Activated CD8-positive, alpha-beta T cell treated with anti-CD3 and anti-CD28 coated beads for 36 hours (primary cell): ENCODE measurements at places on chromosomes 7 and 10. TPM values are rescaled to one million over a fixed set of nuclear protein-coding genes. Genes with fewer than 3 reads are reported as not detected.
A peak's percentile ranks its signal among the peaks of the same experiment; 100 is the strongest.

GRCh38 chr10:77641788-77642397, 4.3 kb upstream of the KCNMA1 start:
- no peaks in the 10 kb centered on the region for H3K36me3 ChIP-seq
- peaks cover 36% of the 10 kb centered on the region for H3K27me3 ChIP-seq
- peaks cover 4% of the 10 kb centered on the region for H3K4me1 ChIP-seq
- H3K4me3 ChIP-seq: no peak overlapping the region

- no peak overlapping the region for H3K4me3 ChIP-seq
- no peak overlapping the region for H3K27ac ChIP-seq
- no peaks in the 10 kb centered on the region for H3K36me3 ChIP-seq
- no peak for DNase-seq
- peaks cover 6% of the 10 kb centered on the region for H3K4me1 ChIP-seq
Measured at GRCh38 chr7:2459674-2460073, 16.5 kb downstream of the GRIFIN start.

DNA sequence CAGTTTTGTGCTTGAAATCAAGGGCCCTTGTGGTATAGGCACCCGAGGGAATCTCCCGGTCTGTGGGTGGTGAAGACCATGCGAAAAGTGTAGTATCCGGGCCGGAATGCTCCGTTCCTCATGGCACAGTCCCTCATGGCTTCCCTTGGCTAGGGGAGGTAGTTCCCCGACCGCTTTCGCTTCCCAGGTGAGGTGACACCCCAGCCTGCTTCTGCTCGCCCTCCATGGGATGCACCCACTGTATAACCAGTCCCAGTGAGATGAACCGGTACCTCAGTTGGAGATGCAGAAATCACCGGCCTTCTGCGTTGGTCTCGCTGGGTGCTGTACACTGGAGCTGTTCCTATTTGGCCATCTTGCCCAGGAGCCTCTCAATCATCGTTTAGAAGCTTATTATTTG, 195.7 kb upstream of the POT1 start:
- H3K27ac ChIP-seq: no peak overlapping the region
- H3K36me3 ChIP-seq: no peaks in the 10 kb centered on the region
- no peaks in the 10 kb centered on the region for H3K27me3 ChIP-seq
- H3K4me3 ChIP-seq: no peak overlapping the region
- H3K4me1 ChIP-seq: no peaks in the 10 kb centered on the region

DNA sequence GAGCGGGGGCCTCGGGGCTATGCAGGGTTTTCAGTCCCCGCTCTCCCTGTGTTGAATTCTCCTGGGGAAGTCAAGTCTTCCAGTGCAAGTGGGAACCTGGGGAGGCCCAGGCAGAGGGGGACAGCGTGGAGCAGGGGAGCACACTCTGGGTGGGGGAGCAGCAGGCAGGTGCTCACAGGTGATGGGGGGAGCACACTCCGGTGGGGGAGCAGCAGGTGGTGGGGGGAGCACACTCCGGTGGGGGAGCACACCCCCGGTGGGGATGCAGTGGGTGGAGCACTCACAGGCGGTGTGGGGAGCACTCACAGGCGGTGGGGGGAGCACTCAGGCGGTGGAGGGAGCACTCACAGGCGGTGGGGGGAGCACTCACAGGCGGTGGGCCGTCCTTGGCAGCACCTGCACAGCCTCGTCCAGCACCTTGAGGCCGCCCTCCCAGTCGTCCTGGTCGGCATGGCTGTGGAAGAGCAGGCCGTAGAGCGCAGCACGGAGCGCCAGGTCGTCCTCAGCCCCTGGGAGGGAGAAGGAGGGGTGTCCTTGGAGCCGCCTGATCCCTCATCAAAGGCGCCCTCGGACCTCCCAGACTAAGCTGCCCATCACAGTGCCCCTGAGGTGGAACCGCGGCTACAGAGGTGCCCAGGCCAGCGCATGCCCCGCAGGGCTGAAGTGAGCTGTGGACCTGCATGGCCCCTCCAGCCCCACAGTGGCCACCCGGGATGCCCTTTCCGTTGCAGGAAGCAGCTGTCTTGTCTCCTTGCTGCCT, 56.7 kb downstream of the CFAP46 start:
- H3K27me3 ChIP-seq: no peaks in the 10 kb centered on the region
- DNase-seq: no peak
- no peaks in the 10 kb centered on the region for H3K36me3 ChIP-seq
- H3K27ac ChIP-seq: no peak overlapping the region
- no peaks in the 10 kb centered on the region for H3K4me1 ChIP-seq
- H3K4me3 ChIP-seq: no peak overlapping the region

DNA sequence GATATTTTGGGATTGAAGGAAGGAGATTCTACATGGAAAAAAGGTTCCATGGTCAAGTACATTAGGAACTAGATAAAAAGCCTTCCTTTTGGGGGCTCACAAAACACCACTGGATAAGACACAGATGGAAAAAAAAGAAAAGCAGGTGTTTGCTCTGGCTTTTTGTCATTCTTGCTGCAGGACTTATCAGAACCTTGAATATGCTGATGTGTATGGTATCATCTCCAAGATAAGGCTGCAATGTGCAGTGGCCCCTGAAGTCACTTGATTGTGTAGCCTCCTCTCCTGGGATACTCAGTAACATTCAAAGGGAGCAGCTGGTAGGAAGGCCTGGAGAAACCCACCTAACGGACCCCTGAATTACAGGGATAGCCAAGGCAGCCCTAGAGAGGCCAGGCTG, 54.1 kb upstream of the CARD11 start:
- H3K4me1 ChIP-seq: peaks cover 46% of the 10 kb centered on the region
- peaks cover 5% of the 10 kb centered on the region for H3K36me3 ChIP-seq
- DNase-seq: no peak
- H3K27me3 ChIP-seq: no peaks in the 10 kb centered on the region

DNA sequence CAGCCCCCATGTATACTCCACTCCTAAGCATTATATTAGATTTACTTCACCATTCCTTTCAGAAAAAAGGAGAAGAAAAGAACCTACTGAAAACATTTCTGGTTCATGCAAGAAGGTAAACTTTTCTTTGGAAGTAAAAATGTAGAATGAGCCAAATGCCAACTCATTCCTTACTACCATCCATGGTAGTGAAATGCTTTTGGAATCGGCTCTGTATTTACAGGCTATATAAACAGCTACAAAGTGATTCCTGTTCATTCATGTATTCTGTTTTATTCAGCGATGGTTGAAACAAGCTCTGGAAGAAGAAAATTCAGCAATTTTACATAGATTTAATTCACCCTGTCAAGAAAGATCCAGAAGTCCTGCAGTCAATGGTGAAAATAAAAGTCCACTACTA, 91.6 kb downstream of the KMT2E start:
- peaks cover 30% of the 10 kb centered on the region for H3K4me1 ChIP-seq
- no peak for DNase-seq
- H3K4me3 ChIP-seq: no peak overlapping the region
- no peaks in the 10 kb centered on the region for H3K27me3 ChIP-seq
- peaks cover 66% of the 10 kb centered on the region for H3K36me3 ChIP-seq
- peak overlapping the region; percentile 75 for H3K27ac ChIP-seq

- DNase-seq: peak; percentile 89
- peaks cover 57% of the 10 kb centered on the region for H3K4me1 ChIP-seq
- peak overlapping the region; percentile 68 for H3K4me3 ChIP-seq
- peak overlapping the region; percentile 84 for H3K27ac ChIP-seq
Measured at GRCh38 chr7:2508327-2509215, 11.0 kb upstream of the LFNG start.

DNA sequence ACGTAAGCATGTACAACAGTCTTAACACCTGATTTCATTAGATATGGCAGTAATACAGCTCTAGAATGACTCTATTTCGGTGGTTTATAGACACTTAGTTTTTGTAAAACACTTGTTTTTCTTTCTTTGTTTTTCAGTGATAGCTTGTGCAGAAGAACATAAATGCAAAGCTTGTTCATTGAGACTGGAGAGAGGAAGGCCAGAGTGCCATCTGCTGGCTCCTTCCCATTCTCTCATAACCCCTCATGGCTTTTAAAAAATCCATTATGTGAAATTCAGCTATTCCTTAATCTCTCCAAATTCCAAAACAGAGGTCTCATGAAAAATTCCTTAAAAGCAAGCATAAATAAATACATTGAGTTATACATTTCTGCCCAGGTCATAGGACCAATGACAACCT, 76.3 kb downstream of the CACNB2 start:
- DNase-seq: no peak
- H3K4me1 ChIP-seq: no peaks in the 10 kb centered on the region
- no peaks in the 10 kb centered on the region for H3K36me3 ChIP-seq
- peaks cover 2% of the 10 kb centered on the region for H3K27me3 ChIP-seq

GRCh38 chr7:137618748-137619147, 228.0 kb downstream of the DGKI start:
- peaks cover 5% of the 10 kb centered on the region for H3K27me3 ChIP-seq
- H3K4me3 ChIP-seq: no peak overlapping the region
- no peaks in the 10 kb centered on the region for H3K36me3 ChIP-seq
- DNase-seq: no peak
- no peak overlapping the region for H3K27ac ChIP-seq

- DNase-seq: no peak
- H3K27ac ChIP-seq: no peak overlapping the region
- H3K27me3 ChIP-seq: no peaks in the 10 kb centered on the region
- no peaks in the 10 kb centered on the region for H3K36me3 ChIP-seq
Measured at GRCh38 chr7:34104115-34104514, 198.8 kb downstream of the BMPER start.

- no peaks in the 10 kb centered on the region for H3K36me3 ChIP-seq
- DNase-seq: no peak
- no peaks in the 10 kb centered on the region for H3K27me3 ChIP-seq
- H3K4me1 ChIP-seq: no peaks in the 10 kb centered on the region
- H3K27ac ChIP-seq: no peak overlapping the region
- no peak overlapping the region for H3K4me3 ChIP-seq
Measured at GRCh38 chr7:23235813-23236221, 10.8 kb upstream of the GPNMB start.

DNA sequence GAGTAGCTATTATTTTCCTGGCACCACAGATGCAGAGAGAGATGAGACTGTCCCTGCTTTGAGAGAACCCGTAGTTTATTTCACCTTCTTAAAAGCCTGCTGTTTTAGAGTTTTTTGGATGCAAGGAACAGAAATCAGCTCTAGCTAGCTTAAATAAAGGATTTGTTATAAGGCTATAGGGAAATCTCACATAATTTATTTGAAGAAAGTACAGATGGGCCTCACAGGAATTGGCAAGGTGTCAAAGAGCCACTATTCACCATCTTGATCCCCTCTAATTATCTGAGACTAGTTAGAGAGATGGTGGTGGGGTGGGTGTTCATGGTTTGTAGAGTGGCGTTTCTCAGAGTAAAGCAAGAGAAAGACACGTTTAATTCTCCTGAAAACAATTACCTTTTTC, 7.3 kb downstream of the KMT2E start:
- H3K27ac ChIP-seq: peak overlapping the region; percentile 30
- H3K4me1 ChIP-seq: peaks cover 67% of the 10 kb centered on the region
- H3K27me3 ChIP-seq: no peaks in the 10 kb centered on the region
- peaks cover 40% of the 10 kb centered on the region for H3K36me3 ChIP-seq
- peak overlapping the region; percentile 32 for H3K4me3 ChIP-seq

- peaks cover 18% of the 10 kb centered on the region for H3K27me3 ChIP-seq
- H3K4me3 ChIP-seq: no peak overlapping the region
- H3K4me1 ChIP-seq: no peaks in the 10 kb centered on the region
- peak; percentile 10 for DNase-seq
Measured at GRCh38 chr7:31192986-31193385, 140.9 kb downstream of the ADCYAP1R1 start.

DNA sequence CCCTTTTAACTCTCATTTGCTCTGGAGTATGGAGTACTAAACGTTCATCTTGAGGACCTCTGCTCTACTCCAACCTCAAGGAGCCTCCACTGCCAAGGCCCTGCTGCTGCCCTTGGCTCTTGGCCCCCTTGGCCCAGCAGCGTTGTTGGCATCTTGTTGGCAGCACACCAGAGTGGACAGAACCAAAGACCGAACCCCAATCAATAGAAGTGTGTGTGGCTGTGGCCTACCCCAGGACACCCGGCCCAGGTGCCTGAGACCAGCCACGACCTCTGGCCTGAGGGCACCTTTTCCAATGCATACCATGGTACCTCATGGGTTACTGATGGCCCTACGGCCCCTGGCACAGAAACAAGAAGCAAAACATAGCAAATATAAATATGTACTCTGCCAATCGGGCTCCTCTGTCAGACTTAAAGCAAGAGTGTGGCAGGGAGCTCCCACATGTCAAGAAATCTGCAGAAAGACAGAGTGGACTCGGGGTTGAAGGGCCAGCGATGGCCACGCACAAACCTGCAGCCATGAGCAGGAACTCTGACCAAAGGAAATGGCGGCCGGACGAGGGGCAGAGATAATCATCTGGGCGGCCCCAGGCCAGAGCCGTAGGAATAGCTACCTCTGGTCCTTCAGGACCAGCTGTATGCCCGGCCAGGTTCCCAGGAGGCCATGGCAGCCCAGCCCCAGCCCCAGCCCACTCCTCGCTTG, 2.9 kb downstream of the NPC1L1 start:
- DNase-seq: no peak
- no peaks in the 10 kb centered on the region for H3K4me1 ChIP-seq
- H3K27me3 ChIP-seq: no peaks in the 10 kb centered on the region
- no peak overlapping the region for H3K4me3 ChIP-seq
- no peaks in the 10 kb centered on the region for H3K36me3 ChIP-seq

DNA sequence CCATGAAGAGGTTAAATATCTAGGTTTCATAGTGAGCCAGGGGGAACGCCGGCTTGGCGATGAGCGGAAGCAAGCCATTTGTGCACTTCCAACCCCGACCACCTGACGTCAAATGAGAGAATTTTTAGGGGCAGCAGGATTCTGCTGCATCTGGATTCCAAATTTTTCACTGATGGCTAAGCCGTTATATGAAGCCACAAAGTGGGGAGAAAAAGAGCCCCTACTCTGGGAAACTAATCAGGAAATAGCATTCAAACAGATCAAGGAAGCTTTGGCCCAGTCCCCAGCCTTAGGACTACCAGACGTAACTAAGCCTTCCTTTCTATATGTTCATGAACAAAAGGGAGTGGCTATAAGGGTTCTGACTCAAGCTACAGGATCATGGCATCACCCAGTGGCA, 12.9 kb upstream of the ADCK2 start:
- no peak overlapping the region for H3K4me3 ChIP-seq
- no peaks in the 10 kb centered on the region for H3K36me3 ChIP-seq
- no peak overlapping the region for H3K27ac ChIP-seq
- peaks cover 15% of the 10 kb centered on the region for H3K4me1 ChIP-seq
- no peak for DNase-seq

Gene CCDC172
- total RNA-seq: not detected

Gene CHST3
- 0.20 TPM for total RNA-seq

Gene GNAT3
- total RNA-seq: not detected
